A673 (cell line): ENCODE measurements at places on chromosomes 5 and 9. TPM values are rescaled to one million over a fixed set of nuclear protein-coding genes. Genes with fewer than 3 reads are reported as not detected.

GRCh38 chr5:40402007-40402364, 277.7 kb upstream of the PTGER4 start:
- DNase-seq: peak; percentile 24

- DNase-seq: no peak
Observed at GRCh38 chr9:89465726-89466308, 32.1 kb downstream of the SEMA4D start.

- peak; percentile 41 for DNase-seq
Observed at GRCh38 chr5:123582550-123583285, 70.7 kb downstream of the CSNK1G3 start.

GRCh38 chr9:114452219-114453165, 52.8 kb downstream of the WHRN start:
- DNase-seq: no peak

DNA sequence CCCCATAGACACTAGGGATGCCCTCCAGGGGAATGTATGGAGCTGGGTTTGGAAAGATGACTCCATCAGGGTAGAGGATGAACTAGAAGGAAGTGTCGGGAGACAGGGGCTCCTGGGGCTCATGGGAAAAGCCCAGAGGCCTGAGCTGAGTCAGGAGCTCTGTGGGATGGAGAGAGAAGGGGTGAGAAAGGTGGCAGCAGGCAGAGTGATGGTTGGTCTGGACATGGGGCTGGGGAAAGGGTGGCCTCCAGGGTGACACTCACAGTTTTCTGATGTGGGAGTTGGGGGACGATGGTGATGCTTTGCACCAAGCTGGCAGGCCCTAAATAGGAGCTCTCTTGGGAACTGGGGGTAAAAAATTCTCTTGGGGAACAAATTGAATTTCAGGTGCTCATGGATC, 213.5 kb upstream of the MVB12B start:
- no peak for DNase-seq

Gene SPTLC1
- 60.6 and 62.1 TPM in 2 replicates for total RNA-seq
